ENCODE measurements at places on chromosomes 5 and 9.

- DNase-seq, result peak; percentile 1
Observed at GRCh38 chr9:124218438-124218982, 39.2 kb upstream of the NEK6 start.

DNA sequence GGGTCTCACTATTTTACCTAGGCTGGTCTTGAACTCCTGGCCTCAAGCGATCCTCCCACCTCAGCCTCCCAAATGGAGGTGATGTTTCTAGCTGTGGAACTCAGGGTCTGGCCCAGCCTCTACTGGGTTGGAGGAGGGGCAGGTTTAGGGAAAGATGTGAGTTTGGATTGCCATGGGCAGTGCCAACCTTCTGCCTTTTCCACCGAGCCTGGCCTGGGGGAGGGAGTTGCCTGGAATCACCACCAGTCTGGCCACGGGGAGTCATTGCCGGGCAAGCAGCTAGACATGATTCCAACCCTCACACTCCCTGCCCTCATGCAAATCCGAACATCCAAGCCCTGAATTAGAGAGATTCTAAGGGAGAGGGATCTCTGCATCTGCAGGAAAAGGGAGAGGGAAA, 21.0 kb upstream of the VDAC1 start:
- DNase-seq, result no peak

- no peak for DNase-seq
Observed at GRCh38 chr5:129271308-129271707, 176.8 kb downstream of the ISOC1 start.

DNA sequence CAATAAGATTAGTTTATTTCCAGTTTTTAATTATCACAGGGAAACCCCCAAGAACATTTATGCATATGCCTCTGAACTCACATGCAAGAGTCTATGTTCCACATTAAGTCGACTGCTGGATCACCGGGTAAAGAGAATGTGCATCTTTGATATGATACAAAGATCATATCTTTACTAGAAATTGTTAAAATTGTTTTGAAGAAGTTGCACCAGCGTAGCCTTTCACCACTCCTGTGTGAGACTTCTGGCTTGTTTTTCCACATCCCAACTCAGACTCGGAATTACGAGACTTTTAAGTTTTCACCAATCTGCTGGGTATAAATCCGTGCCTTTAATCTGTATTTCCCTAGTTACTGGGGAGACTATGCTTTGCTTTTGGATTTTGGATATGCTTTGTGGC, 113.2 kb downstream of the CEMIP2 start:
- DNase-seq, result no peak

GRCh38 chr5:146185161-146185560, 2.7 kb upstream of the LARS1 start:
- no peak for DNase-seq

GRCh38 chr9:16103620-16104397, 551.0 kb downstream of the CCDC171 start:
- DNase-seq, result no peak
